ENCODE measurements at places on chromosomes 2 and 18.

GRCh38 chr2:158214431-158214830 is 112.8 kb downstream of the UPP2 start:
- no peak for DNase-seq

- no peak for DNase-seq
Observed at GRCh38 chr2:166627893-166628292, 133.8 kb upstream of the SCN7A start.

DNA sequence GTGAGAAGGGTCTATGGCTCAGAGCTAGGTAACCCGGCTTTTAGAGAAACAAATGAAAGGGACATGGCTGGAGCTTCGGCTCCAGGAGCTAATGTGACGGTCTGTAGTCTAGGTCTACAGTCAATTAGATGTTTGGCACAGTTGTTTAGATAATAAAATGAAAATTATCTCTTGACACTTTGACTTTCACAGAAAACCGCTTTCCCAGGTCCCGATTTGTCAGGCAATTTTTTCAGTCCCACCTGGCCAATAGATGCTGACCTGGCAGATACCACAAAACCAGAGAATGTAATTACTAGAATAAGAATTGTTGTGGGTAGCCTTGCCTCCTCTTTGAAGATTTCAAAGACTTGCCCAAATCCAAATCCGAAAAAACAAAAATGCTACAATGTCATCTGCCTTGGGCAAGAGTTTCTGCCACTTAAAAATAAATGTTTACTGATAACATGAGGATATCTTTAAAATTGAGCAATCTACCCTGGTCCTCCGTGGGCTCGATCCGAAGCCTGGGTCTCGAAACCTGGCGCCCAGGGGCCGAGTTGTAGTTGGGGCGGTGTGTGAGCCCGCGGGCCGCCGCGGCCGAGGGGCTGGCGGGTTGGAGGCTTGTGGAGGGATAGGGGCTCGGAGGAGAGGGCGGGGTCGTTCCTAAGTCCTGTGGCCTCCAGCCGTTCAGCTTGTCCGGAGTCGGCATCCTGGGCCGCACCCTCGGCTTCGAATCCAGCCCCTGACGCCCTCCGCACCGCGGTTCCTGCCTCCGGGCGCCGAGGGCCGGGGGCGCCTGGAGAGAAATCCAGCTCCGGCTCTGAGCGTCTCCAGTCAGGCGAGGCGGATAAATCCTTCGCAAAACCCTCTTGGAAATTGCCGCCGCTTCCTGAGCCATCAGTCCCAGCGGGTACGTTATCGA is 2.3 kb downstream of the EMX1 start:
- DNase-seq, result no peak

DNA sequence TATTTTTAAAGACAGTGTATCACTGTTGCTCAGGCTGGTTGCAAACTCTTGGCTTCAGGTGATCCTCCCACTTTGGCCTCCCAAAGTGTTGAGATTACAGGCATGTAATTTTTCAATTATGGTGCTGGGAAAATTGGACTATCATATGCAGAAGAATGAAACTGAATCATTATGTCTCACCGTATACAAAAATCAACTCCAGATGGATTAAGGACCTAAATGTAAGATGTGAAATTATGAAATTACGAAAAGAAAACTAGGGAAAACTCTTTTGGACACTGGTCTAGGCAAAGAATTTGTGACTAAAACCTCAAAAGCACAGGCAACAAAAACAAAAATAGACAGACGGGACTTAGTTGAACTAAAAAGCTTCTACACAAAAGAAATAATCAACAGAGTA is 31.2 kb downstream of the MAP3K2 start:
- no peak for DNase-seq

- DNase-seq, result no peak
Observed at GRCh38 chr2:177731384-177731783, 338.8 kb downstream of the AGPS start.

GRCh38 chr18:45009756-45010155 is 329.1 kb downstream of the SETBP1 start:
- no peak for DNase-seq

DNA sequence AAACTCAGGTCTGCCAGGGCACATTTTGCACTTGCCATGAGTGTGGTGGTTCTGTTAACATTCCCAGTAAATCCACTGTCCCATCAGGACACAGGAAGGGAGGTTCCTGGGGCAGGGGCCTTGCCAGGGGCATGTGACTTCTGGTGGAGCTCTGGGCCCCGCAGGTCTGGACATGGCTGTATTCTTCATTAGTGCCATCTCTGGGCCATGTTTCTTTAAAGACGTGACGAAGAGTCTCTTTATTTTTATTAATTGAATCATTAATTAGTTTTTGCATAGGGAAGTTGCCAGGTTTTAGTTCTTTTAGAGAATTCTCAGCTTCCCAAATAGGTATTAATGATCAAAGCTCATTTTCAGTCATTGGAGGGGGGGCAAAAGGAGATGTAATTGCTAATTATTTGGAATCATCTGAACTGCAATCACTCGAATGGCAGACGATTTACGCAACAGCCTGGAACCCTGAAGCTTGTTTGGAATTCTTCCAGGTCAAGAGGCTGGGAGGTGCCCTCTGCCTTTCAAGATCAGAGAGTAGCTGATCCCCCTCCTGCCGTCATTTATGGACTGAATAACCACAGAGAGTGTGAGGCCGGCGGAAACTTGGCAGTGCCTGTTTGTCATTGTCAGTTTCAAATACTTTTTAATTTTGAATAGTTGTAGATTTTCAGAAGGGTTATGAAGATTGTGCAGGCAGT is 106.2 kb downstream of the RTP5 start:
- peak; percentile 77 for DNase-seq

DNA sequence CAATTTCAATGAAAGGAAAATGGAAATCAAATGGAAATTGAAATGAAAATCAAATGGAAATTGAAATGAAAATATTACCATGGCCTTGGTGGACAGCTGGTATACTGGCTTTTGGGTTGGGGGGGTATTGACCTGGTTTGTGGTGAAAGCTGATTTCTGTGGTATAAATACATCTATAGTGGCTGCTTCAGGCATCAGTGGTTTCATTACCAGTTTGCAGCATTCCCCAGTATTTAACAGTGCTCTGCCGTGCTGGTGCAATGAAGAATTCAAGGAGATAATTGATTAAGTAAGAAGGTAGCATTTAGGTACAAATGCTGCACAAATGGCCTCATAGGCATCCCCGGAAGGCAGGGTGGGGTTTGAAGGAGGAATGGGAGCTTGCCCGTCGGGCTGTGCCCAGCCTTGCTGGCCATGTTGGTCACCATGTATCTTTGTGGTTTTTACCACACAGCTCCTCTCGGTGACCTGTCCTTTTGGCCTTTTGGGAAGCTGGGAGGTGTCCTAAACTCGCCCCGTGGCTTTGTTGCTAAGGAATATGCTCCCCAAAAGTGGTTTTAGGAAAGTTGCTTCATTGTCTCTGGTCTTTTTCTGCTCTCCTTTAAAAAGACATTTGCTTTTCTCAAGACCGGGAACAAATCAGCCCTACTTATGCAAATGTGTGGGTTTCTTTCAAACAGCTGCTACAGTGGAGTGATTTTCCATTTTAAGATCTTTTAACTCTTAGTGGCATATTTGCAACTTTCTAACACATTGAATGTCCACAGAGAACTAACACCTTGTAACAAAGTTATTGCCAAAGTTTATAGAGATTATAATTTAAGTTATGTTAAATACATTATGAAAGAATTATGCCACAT is 28.6 kb downstream of the SNTG2 start:
- peak; percentile 23 for DNase-seq
